Fibroblast of pulmonary artery (primary cell): ENCODE measurements at places on chromosomes 12 and 14.
A peak's percentile ranks its signal among the peaks of the same experiment; 100 is the strongest.

- peak; percentile 63 for DNase-seq
These were observed 1.2 kb downstream of the PAWR start for GRCh38 chr12:79689477-79690141.

DNA sequence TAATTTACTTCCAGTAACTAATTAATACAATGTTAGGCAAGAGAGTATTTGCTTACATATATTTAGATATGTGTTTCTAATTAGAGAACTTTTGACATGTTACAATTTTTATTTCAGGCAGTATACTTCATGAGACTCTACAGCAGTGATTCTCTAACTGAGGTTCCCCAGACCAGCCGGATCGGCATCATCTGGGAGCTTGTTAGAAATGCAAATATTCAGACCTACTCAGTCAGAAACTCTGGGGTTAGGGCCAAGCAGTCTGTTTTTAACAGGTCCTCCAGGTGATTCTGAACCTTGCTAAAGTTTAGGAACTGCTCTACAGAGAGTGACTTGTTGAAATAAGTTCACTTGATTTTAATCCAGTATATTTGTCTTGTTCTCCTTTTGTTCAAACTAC is 46.5 kb downstream of the ARID2 start:
- no peak for DNase-seq

GRCh38 chr12:2687058-2687457 is 107.7 kb upstream of the FKBP4 start:
- DNase-seq, result no peak

DNA sequence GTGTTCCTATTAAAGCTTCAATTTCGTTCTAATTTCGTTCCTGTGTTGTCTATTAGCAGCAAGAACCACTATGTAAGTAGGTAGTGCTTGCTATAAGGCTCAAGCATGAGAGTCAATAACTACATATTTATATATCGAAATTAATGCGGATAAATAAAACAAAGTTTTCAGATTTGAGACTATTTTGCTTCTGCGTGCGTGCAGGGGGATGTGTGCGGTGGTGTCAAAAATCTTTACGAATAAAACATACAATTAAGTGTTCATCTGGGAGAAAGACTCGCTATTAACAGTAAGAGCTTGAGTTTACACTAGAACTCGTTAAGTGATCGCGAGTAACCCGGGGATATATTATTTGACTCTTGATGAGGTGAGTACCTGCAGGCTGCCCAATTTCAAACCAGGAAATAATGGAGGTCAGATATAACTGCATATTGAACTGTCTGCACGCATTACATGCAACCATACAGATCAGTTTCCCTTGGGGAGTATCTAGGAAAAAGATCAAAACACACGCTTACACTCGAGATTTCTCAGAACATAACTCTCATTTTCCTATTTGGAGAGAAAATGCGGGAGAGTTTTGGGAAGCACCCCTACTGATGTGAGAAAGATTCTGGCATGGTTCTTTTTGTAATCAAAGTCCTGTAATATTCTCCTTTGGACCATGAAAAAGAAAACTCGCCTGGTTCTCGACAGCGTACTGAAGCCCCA is 813 bp downstream of the TWF1 start:
- DNase-seq, result peak; percentile 2

DNA sequence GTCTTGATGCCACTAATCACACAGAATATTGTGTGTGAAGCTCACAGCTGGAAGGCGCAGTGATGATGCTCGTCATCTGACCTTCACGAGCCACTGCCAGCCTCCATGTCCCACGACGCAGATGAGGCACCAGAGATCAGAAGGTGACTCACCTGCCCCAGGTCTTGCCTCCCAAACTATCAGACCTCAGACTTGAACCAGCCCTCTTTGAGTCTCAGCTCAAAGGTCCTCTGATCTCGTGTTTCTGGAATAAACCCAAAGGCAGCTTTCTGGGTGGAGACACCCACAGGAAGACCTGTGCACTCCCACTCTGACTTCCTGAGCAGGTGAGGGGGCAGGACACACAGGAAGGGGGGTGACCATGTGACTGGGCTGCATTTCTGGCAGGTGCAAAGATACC is 19.6 kb upstream of the CHGA start:
- DNase-seq, result no peak

GRCh38 chr14:49992448-49992847 is 99.6 kb downstream of the ARF6 start:
- no peak for DNase-seq

DNA sequence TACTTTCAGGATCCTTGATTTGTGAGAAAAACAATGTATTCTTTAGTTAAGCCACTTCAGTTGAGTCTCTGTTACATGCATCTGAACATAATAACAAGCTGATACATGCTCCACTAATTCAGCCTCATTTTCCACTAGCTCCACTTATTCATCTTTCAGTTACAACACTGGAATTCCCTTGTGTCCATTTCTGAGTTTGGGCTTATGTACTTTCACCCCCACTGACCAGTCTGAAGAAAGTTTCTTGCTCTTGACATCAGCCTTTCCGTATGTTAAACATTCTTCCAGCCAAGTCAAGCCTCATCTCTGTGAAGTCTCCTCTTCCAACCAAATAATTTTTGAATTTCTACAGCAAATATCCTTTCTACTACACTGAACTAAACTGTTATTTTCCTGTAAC is 592.5 kb upstream of the NOVA1 start:
- DNase-seq, result no peak

GRCh38 chr12:120978296-120979219 is at the start of gene HNF1A:
TSS of gene HNF1A (plus strand) at chr12:120978543. CDS start at chr12:120978769, 226 bp downstream.
- DNase-seq, result no peak

DNA sequence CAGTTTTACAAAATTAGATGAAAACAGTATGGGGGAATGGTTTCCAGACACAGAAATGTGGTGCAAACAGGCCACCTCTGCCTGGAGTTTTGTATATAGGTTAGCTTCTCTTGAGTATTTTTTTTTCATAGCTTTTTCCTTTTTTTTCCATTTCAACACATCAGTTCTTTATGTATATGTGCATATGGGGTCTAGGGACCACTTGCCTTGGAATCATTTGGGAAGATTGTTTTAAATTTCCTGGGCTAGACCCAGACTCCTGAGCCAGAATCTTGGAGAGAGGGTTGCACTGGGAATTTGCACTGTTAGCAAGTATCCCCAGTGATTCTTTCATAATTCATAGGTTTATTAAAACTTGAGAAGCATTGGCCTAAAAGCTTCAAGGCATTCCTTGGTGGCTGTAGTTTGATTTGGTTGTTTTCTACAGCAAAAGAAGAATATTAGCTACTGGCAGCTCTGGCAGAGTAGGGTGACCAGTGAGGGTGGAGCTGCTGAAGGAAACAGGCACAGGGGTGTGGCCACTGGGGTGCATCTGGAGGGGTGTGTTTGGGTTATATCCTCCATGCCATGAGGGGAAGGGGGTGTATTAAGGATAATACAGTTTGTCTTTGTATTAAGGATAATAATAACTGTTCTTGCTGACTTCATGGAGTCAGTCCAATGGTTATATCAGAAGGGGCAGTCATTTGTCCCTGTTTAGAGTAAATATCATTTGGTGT is 22.8 kb downstream of the PPP1R36 start:
- no peak for DNase-seq

DNA sequence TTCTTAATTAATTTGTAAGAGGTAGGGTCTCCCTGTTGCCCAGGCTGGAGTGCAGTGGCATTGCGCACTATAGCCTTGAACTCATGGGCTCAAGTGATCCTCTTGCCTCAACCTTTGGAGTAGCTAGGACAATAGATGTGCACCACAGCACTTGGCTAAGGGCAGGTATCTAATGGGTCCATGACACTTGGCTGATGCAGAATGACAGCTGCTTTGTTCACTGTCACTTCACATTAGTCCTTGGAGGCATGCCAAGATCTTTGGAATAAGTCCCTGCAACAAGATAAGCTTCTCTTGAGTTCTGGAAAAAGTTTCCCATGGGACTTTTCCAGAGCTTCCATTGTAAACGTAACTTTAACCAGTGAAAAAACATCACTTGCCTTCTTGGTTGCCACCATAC is 23.4 kb downstream of the COQ6 start:
- DNase-seq, result no peak

GRCh38 chr14:36408388-36408787 is 88.0 kb upstream of the MBIP start:
- DNase-seq, result no peak

DNA sequence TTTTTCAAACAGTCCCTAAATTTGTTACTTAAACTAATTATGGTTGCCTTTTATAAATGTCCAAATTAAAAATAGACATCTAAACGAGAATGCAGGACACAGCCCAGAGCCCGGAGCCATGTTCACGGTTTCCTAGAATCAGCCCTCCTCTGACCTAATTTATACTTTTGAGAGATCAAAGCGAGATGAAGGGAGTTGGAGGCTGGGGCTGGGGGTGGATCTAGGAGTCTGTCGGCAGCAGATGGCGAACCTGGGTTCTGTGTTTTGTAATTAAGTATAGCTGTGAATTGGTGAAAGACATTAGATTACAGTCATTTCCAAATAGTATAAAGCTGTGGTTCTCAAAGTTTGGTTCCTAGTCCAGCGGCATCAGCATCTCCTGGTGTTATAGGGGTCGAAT is 210.1 kb downstream of the SLC41A2 start:
- no peak for DNase-seq

DNA sequence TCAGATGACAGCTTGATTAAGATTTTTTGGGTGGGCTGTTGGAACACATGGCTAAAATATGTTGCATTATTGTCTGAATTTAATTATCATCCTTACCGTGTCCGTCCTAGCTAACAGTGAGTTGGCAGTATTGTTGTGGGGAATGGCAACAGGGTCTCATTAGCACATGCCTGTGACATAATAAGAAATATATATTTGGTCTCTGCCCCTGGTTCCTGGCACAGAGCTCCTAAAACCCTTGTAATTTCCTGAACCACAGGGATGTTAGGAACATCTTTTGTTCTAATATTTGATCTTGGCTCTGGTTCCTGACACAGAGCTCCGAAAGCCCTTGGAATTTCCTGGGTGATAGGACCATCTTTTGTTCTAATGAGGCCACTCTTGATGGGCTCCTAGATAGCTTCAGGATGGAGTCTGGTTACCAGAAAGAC is 76.0 kb downstream of the SYNE2 start:
- DNase-seq, result peak; percentile 86

- DNase-seq, result peak; percentile 58
These were observed 4.4 kb downstream of the RNF10 start for GRCh38 chr12:120538281-120539156.

GRCh38 chr14:32345311-32345791 is 16.3 kb downstream of the AKAP6 start:
- peak; percentile 23 for DNase-seq

DNA sequence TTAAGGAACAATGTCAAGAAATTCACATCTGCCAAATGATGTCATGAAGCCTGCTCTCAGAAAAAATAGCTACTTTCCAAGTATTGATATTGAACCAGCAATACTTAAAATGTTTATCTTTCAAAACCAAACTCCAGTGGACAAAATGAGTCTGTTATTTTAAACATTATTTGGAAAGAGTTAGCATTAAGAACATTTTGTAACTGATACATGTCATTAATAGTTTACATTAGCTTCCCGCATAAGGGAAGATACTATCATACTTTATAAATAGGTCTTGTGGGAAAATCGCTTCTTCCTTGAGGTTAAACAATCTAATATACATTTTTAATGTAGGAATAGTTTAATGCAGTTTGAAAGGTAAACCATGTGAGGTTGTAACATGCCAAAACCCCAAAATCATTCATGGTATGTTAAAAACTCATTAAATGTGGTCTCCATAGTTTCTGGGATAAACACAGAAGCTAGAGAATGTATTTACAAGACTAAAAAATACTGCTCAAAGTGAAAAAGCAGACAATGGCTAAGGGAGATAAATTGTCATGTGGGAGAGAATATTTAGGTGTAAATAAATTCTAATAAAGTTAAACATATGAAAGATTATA is 73.4 kb upstream of the ATP2B1 start:
- DNase-seq, result no peak

DNA sequence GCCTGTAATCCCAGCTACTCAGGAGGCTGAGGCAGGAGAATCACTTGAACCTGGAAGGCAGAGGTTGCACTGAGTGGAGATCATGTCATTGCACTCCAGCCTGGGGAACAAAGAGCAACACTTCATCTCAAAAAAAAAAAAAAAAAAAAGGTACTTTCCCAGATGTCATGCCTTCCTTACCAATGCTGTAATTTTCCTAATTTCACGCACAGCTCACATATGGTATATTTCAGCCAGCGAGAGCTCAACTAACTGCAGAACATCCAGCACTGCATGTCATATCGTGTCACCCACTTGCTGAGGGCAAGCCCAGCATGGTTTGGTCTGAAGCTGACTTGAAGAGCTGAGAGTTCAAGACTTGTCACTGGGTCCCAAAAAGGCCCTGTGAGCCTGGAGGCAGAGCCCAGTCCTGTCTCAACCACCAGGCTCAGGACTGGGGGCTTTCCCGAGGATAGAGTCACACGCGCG is 29.0 kb downstream of the NFKBIA start:
- peak; percentile 64 for DNase-seq

- DNase-seq, result no peak
These were observed 45.5 kb upstream of the OVCH1 start for GRCh38 chr12:29543036-29543435.

- DNase-seq, result peak; percentile 72
These were observed at the start of gene ADCY6 for GRCh38 chr12:48788854-48789775. TSS of gene ADCY6 (minus strand) at chr12:48789089. CDS start at chr12:48783434, 5,655 bp downstream.

- DNase-seq, result peak; percentile 79
These were observed 29.4 kb upstream of the ETFBKMT start for GRCh38 chr12:31629756-31630732.

- DNase-seq, result peak; percentile 36
These were observed 536.3 kb upstream of the CCDC196 start for GRCh38 chr14:65949711-65950516.

- DNase-seq, result no peak
These were observed 43.4 kb upstream of the NR2C1 start for GRCh38 chr12:95116773-95117172.

GRCh38 chr14:91306547-91306946 is 62.0 kb upstream of the GPR68 start:
- no peak for DNase-seq

DNA sequence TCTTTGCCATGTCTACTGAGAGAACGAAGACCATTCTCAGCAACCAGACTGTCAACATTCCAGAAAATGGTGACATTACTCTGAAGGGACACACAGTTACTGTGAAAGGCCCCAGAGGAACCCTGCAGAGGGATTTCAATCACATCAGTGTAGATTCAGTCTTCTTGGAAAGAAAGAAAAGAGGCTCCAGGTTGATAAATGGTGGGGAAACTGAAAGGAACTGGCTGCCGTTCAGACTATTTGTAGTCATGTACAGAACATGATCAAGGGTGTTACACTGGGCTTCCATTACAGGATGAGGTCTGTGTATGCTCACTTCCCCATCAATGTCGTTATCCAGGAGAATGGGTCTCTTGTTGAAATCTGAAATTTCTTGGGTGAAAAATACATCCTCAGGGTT is 29.7 kb upstream of the PSMA6 start:
- DNase-seq, result no peak
